IMR-90 (cell line): ENCODE measurements at places on chromosomes 2 and 18. TPM values are rescaled to one million over a fixed set of nuclear protein-coding genes. Genes with fewer than 3 reads are reported as not detected.

- no peak for DNase-seq
- H3K4me1 ChIP-seq: no peaks in the 10 kb centered on the region
- no peaks in the 10 kb centered on the region for H3K27me3 ChIP-seq
- H3K27ac ChIP-seq: no peak overlapping the region
- no peak overlapping the region for H3K4me3 ChIP-seq
- H3K36me3 ChIP-seq: no peaks in the 10 kb centered on the region
These were observed 344.1 kb downstream of the CNTNAP5 start for GRCh38 chr2:124369181-124369580.

DNA sequence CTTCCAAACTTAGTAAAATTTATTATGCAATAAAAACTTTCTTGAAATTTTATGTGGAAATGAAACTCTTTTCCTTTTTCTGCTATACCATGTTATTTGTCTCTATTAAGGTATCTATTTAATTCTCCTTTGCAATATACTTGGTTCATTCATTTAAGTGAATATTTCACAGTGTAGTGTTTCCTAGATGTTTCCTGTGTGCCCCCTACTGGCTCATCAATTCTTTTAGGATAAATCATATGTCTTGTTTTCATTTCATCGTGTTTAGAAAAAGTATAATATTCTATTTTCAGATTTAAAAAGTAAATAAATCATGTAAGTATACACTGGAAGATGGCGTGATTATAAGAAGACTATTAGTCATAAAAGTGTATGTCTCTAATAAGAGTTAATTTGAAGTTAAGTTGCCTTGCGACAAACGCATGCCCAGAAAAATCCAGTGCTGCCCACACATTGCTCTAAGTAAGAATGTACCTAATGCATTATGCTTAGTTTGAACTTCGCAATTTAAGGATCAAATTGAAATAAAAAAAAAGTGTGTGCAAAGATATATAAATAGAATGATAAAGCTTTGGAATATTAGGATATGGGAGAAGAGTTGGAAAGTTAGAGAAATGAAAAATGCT lies 525.4 kb downstream of the KCNJ3 start:
- no peaks in the 10 kb centered on the region for H3K27me3 ChIP-seq
- DNase-seq: no peak
- no peak overlapping the region for H3K4me3 ChIP-seq
- no peaks in the 10 kb centered on the region for H3K4me1 ChIP-seq
- H3K27ac ChIP-seq: no peak overlapping the region

GRCh38 chr2:32947484-32948143 lies 861 bp downstream of the LTBP1 start:
- H3K4me3 ChIP-seq: peak overlapping the region; percentile 61
- DNase-seq: peak; percentile 54
- peak overlapping the region; percentile 83 for H3K27ac ChIP-seq
- H3K4me1 ChIP-seq: peaks cover 7% of the 10 kb centered on the region; the same call in 1 of the 2 replicates
- no peaks in the 10 kb centered on the region for H3K27me3 ChIP-seq

GRCh38 chr2:238846628-238847418 lies 1.1 kb upstream of the TWIST2 start:
- H3K27me3 ChIP-seq: no peaks in the 10 kb centered on the region
- H3K4me3 ChIP-seq: peak overlapping the region; percentile 90
- peaks cover 3% of the 10 kb centered on the region; the same call in 1 of the 2 replicates for H3K36me3 ChIP-seq
- peak overlapping the region; percentile 75 for H3K27ac ChIP-seq

DNA sequence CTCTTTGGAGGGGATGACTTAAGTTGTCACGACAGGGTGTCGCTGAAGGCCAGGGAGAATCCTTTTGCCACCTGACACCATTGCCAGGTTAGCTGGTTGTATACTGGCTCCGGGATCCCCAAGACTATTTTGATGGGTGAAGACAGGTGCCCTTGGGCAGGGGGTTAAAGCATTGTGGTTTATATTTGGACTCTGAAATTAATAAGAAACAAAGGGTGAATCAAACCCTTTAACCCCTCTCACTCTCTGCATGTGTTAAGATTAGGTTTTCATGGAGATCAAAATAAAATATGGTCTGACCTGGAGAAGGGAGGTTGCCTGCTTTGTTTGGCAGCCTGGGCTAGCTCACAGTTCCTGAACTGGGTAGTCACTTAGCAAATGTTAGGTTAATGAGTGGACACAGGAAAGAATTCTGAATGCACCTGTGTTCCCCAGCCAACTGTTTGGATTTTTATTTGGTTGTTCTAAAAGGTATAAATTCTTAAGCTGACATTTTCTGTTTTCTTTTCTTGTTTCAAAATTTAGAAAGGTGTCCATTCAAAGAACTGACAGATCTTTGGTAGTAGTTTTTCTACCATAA lies 301.7 kb downstream of the KCNS3 start:
- no peak for DNase-seq
- H3K4me3 ChIP-seq: no peak overlapping the region
- no peaks in the 10 kb centered on the region for H3K36me3 ChIP-seq

Gene EML6
- 0.18 and 0.28 TPM in 2 replicates for total RNA-seq
